ENCODE measurements at places on chromosomes 12 and 14. TPM values are rescaled to one million over a fixed set of nuclear protein-coding genes. Genes with fewer than 3 reads are reported as not detected.
A peak's percentile ranks its signal among the peaks of the same experiment; 100 is the strongest.

- no peak for DNase-seq
Observed at GRCh38 chr14:48944809-48945208, 641.4 kb downstream of the RPS29 start.

DNA sequence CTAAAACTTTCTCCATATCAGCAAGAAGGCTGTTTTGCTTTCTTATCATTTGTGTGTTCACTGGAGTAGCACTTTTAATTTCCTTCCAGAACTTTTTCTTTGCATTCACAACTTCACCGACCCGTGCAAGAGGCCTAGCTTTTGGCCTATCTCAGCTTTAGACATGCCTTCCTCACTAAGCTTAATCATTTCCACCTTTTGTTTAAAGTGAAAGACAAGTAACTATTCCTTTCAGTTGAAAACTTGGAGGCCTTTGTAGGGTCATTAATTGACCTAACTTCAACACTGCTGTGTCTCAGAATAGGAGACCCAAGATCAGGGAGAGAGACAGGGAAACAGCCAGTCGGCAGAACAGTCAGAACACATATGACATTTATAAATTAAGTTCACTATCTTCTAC is 39.3 kb downstream of the BBS10 start:
- no peak for DNase-seq

DNA sequence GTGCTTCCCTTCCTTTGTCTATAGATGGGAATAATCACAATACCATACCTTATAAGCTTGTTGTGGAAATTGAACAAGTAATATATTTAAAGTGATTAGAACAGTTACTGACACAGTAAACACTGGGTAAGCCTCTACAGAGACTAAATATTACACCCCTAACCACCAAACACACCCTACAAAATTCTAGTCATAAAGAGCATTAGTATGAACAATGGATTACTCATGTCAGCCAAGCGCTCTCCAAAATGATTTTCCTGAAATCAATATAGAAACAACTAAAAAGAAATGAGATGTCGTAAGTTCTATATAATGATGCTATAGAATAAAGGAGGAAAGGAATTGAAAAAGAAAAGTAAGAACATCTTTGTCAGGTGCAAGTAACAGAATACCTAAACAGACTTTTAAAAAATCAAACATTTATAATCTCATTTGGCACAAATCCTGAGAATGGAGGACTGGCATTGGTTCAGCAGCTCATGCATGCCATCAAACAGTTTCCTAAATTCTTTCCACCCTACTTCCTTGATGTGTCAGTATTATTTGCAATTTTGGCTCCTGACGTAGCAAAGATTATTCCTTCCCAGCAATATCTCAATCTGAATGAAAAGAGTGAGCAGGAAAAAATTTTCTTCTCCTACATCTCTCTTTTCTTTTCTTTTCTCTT is 118.0 kb downstream of the SINHCAF start:
- no peak for DNase-seq

Gene LTBR
- 29.8 TPM for total RNA-seq

DNA sequence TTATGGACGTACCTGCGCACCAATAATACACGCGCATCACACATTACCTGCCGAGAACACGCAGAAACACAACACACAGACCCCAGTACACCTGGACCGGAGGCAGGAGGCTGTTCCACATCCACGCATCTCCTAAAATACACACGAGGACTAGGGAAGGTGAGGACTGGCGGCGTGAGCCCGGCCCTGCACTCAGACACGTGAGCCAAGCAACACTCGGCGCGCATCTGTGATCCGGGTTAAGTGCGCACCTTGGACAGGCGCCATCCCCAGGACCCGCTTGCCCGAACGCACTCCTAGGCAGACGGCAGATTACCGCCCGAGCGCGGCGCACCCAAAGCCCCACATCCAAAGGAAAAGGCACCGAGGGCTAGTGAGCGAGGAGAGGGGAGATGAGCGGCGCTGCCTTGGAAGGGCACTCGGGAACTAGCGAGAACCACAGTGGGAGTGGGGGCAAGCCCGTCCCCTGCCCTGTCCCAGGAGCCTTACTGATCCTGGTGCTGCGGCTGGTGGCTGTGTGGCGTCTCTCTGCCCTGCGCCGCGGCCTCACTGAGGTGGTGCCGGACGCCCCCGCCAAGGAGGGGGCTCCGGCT is 417 bp downstream of the GLS2 start:
- peak; percentile 41 for DNase-seq

- DNase-seq = no peak
Observed at GRCh38 chr12:7637615-7638014, 28.1 kb downstream of the APOBEC1 start.

Gene BCL2L14
- not detected for total RNA-seq

GRCh38 chr12:48793696-48794095 is 4.8 kb upstream of the ADCY6 start:
- DNase-seq = no peak

GRCh38 chr14:68469208-68469713 is 323.6 kb downstream of the ZFP36L1 start:
- DNase-seq = no peak

Gene LBHD2
- total RNA-seq = not detected

- DNase-seq = no peak
Observed at GRCh38 chr12:47238669-47239114, 158.9 kb upstream of the AMIGO2 start.

GRCh38 chr12:54360717-54361456 is 3.4 kb downstream of the GPR84 start:
- peak; percentile 84 for DNase-seq

Gene KRT72
- total RNA-seq = not detected

DNA sequence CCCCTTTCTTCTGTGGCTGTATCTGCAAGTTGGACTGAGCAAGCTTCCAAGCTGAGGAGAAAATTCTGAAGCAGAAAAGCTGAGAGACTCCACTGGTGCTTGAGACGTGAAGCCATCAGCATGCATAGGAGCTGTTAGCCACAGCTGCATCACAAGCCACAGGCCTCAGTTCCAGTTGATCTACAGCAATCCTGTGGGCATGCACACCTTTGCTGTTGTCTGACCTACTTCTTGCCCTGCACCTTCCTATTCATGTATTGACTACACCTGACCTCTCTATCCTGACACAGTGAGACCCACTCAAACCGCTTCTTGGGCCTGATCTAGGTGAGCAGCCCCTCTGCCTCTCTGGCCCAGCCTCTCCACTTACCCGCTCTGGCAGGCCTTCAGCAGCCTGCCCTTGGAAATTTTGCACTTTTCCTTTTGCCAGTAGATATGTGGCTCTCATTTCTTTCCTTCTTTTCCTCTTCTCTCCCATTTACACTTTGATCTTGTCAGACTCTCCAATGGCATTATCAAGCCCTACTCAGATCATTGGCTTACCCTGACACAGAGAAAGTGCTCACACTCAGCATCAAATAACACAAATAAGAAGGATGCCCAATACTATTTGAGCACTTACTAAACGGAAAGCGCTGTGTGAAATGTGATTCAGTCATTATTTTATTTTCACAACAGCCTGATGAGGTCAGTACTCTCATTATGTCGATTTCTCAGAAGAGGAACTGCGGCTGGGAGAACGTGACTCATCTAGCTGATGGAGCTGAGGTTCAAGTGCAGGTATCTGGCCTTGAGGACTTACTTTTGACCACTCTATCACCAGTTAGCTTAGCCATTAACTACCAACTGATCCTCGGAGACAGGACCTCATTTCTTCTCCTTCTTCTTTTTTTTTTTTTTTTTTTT is 21.9 kb upstream of the PTGR2 start:
- DNase-seq = peak; percentile 93

- no peak for DNase-seq
Observed at GRCh38 chr12:51910168-51910567, 2.9 kb downstream of the ACVRL1 start.

GRCh38 chr12:107467716-107468115 is 217.9 kb upstream of the PWP1 start:
- DNase-seq = no peak

GRCh38 chr12:11885261-11886038 is 185.3 kb upstream of the BCL2L14 start:
- DNase-seq = peak; percentile 70

GRCh38 chr14:51602310-51602709 is 49.4 kb upstream of the FRMD6 start:
- no peak for DNase-seq

GRCh38 chr14:75230140-75230792 is 48.4 kb upstream of the FOS start:
- peak; percentile 81 for DNase-seq

DNA sequence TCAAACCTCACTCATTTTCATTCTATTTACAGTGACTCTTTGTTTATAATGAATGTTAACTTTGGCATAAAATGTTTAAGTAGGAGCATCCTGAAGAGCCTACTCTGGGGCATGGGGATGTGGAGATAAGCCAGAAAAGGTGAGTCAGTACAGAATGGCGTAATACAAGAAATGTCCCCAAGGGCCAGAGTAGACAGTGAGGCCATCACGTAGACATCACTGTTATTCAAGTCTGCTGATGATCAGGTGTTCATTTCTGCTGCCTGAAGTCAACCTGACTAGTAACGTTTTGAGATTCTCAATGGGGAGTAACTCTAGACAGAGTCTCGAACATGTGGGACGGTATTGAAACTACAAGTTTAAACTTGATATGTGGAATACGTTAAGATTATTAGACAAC is 47.6 kb upstream of the PKP2 start:
- DNase-seq = peak; percentile 34

Gene SOAT2
- total RNA-seq = not detected

Gene RHEBL1
- total RNA-seq = 11.0 TPM

Measured in Daoy (cell line).